ENCODE measurements at places on chromosomes 13 and 19. TPM values are rescaled to one million over a fixed set of nuclear protein-coding genes. Genes with fewer than 3 reads are reported as not detected.
A peak's percentile ranks its signal among the peaks of the same experiment; 100 is the strongest.

MADCAM1 gene
- 0.44 TPM for total RNA-seq

GRCh38 chr19:54297759-54298305 lies 15.1 kb downstream of the LILRA5 start:
- DNase-seq: no peak

ZNF665 gene
- 2.9 TPM for total RNA-seq

- no peak for DNase-seq
These were observed 437.0 kb downstream of the KLF12 start for GRCh38 chr13:73697166-73697565.

KEAP1 gene
- total RNA-seq: 104 TPM

DNA sequence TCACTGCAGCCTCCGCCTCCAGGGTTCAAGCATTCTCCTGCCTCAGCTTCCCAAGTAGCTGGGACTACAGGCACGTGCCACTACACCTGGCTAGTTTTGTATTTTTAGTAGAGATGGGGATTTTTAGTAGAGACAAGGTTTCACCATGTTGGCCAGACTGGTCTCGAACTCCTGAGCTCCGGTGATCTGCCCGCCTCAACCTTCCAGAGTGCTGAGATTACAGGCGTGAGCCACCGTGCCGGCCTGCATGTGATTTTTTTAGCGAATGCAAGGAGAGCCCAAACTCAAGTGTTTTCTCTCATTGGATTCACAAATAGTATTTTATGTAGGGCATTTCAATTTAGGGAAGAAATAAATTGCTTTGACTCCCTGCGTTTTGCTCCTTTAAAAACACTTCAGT lies 4.4 kb downstream of the ZMYM2 start:
- no peak for DNase-seq

KCNRG gene
- total RNA-seq: not detected

- DNase-seq: no peak
These were observed 77.9 kb downstream of the ZNF536 start for GRCh38 chr19:30450100-30450499.

RFPL4AL1 gene
- not detected for total RNA-seq

- DNase-seq: no peak
These were observed 112.3 kb downstream of the AKAP11 start for GRCh38 chr13:42384265-42384664.

- DNase-seq: no peak
These were observed 243.5 kb downstream of the ITGBL1 start for GRCh38 chr13:101695870-101696516.

- DNase-seq: no peak
These were observed 9.3 kb downstream of the NHLRC3 start for GRCh38 chr13:39047560-39047959.

GRCh38 chr19:3252650-3253049 lies 28.2 kb downstream of the CELF5 start:
- DNase-seq: no peak

KIR3DL1 gene
- total RNA-seq: 1.0 TPM

- no peak for DNase-seq
These were observed 15.5 kb upstream of the SPACA4 start for GRCh38 chr19:48591021-48591420.

DNA sequence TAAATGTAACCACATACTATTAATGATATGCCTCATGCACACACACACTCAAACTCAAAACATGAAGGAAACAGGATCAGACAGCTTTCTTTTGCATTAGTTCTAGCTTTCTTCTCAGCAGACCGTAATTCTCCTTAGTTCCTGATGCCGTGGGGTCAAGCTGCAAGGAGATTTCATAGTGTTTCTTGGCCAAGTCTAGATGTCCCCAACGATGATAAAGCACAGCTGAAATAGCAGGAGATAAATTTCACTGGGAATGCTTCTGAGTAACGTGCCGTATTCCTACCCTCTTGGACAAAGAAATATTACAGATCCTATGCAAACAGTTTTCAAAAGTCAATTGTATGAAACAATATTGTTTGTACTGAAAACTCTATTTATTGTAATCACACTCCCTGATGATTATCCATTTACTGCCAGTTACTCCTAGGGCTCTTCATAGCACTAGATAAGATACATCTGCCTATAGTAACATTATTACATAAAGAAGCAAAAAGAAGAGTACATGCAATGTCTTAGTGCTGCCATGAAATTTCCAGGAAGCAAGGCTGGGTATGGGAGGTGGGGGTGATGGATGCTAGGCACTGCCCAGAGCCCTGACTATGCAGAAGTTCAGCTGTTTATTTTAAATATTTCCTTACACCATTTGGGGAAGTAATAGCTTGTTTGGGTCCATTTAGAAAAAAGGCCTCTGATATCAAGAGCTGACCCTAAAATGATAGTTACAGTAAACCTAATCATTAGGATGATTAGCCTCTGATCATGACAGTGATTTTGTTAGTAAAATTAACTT lies 16.5 kb upstream of the GGACT start:
- DNase-seq: no peak

GRCh38 chr19:1170938-1171754 lies 2.9 kb downstream of the SBNO2 start:
- DNase-seq: no peak

DNA sequence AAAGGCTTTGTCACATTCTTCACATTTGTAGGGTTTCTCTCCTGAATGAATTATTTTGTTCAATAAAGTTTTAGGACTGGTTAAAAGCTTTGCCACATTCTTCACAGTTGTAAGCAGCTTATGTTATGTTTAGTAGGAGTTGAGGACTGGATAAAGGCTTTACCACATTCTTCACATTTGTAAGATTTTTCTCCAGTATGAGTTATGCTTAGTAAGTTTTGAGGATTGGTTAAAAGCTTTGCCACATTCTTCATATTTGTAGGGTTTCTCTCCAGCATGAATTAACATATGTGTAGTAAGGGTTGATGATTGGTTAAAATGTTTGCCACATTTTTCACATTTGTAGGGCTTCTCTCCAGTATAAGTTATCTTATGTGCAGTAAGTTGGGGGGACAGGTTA lies 79.9 kb downstream of the ZNF431 start:
- DNase-seq: no peak

DNA sequence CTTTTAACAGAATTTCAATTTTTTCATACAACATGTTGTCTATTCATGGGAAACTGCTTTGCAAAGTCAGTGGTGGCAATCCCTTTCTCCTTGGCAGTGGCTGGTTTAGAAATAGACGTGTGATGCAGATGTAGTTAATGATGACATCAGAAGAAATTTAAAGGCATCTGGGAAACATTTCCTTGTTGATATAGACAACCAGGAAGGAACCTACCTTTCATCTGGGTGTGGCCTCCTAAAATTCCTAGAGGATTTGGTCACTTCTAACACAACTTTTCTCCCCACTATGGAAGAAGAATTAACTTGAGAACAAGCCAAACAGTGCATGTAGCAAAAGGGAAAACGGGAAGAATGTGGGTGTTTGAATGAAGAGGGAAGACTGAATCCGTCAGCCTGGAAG lies 102.8 kb downstream of the EFNB2 start:
- DNase-seq: no peak

DNA sequence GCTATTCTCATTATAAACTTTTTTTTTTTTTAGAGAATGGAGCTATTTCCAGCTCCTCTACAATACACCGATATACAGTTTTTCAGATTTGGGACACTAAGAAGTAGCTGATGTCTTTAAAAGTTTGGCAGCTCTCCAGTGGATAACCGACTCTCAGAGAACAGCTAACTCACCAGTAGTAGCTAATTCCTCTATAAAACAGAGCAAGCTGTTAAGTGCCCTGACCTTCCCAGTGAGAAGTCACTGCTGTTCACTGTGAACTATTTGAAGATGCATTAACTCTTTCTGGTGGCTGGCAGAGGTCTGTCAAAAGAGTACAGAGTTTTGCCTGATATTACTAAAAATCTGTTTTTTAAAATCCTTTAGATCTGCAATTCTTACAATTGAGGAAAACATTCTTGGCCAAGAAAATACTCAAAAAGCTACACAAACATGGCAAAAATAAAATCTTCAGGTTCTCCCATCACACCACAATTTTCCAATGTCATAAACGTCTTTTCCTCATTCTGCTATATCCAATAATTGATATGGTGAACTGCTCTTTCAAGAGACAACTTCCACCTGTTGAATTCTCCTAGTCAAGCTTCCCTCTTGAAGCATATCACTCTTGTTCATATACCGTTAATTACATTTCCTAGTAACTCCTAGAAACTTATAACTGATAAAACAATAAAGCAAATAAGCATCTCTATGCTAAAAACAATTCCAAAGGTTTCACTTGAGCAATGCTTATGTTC lies 44.2 kb downstream of the TBC1D4 start:
- no peak for DNase-seq

DNA sequence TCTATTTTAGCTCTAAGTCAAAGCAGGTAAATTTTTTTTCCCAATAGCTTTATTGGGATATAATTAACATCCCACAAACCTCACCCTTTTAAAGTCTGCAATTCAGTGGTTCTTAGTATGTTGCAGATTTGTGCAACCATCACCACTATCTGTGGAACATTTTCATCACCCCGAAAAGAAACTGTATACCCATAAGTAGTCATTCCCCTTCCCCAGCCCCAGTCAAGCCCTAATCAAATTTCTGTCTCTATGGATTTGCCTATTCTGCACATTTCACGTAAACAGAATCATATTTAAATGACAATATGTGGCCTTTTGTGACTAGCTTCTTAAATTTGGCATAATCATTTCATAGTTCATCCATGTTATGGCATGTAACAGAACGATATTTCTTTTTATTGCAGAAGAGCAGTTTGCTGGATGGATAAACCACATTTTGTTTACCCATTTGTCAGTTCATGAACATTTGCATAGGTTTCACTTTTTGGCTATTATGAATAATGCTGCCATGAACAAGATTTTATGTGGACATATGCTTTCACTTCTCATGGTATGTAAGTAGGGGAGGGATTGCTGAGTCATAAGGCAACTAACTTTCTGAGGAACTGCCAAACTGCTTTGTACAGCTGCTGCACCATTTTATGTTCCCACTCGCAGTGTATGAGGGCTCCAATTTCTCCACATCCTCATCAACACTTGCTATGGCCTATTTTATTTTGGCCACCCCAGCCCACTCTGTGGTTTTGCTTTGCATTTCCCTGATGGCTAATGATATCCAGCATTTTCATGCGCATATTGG lies 10.9 kb downstream of the SLC46A3 start:
- peak; percentile 53 for DNase-seq

DNA sequence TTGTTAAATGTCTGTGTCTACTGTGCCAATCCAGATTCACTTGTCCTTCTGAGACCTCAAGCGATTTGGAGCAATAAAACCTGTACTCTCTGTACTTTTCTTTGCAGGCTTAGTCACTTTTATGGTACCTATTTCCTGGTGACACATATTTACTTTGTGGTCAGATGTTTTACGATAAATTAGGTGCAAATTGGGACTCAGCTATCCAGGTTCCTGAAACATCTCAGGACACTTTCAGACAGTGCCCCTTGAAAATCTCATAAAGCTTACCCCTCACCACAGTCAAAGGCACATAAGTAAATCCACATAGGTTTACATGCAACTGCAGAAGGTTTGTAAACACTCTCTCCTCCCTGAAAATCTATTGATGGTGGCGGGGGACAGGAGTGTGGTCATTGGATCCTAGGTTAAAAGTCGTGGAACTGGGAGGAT lies 438.8 kb downstream of the EFNB2 start:
- DNase-seq: no peak

GRCh38 chr13:43744261-43745031 lies 42.3 kb downstream of the ENOX1 start:
- no peak for DNase-seq

TEX29 gene
- total RNA-seq: 0.96 TPM

DNA sequence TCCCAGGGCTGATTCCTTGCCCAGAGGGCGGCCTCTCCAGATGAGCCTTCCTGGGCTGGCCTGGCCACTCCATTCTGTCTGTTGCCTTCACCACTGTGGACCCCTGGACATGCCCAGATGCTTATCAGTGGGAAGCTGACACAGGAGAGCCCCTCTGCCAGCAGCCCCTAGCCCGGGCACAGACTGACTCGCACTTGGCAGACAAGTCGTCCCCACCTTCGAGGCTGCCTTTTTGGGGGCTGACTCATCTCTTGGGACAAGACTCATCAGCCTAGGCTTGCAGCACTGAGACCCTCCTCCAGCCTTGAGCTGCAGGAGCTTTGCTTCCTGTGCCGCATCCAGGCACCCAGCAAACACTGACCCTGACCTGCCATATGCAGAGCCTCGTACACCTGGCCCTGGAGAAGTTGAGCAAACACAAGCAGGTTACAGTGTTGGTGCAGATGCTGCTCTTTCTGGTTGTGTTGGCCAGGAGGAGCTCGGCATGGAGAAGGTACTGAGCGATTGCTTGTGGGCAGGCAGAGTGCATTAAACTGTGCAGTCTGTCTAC lies 8.1 kb downstream of the CHST8 start:
- no peak for DNase-seq

GRCh38 chr13:113219256-113219940 lies 10.0 kb downstream of the CUL4A start:
- DNase-seq: peak; percentile 35

- DNase-seq: no peak
These were observed 122.8 kb upstream of the ARGLU1 start for GRCh38 chr13:106690779-106691178.

DNA sequence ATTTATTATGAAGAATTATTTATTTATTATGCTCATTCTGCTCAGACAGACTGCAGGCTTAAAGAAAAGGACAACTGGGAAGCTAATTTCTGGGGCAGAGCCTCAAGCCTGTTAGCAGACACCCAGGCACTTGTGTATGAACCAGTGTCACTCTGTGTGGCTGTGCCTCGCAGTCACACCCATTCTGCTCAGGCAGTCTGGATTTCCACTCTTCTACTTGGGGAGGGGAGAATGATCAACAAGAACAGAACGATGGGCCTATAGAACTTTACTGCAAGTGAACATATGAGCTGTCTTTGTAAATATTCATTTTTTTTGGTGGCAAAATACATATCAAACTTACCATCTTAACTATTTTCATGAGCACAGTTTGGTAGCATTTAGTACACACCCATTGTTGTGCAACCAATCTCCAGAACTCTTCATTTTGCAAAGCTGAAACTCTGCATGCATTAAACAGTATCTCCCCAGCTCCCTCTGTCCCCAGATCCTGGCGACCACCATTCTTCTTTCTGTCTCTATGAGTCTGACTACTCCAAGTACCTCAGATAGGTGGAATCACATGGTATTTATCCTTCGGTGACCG lies 181.7 kb downstream of the NUFIP1 start:
- no peak for DNase-seq

CYP4F2 gene
- total RNA-seq: not detected

DNA sequence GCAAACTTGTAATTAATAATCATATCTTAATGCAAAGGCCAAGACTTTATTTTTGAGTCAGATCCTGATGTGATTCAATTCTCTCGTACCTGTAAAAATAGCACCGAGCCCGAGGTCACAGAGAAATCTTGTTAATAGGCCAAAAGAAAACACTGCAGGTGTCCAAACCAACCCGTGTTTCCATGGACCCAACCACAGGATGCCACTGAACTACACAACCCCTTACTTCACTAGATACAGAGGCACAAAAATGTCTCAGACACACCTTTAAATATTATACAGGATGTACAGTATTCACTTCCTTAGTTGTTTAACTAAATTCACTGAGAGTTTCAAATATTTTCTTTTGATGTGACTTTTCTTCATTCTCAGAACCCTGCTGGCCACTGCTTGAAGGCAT lies 530.9 kb downstream of the MYO16 start:
- DNase-seq: no peak

All from activated CD8-positive, alpha-beta memory T cell treated with anti-CD3 and anti-CD28 coated beads, Interleukin-2, amount 10 ng/mL, durations not matched to agents 7 days and 5 days (primary cell).